ENCODE measurements at places on chromosomes 2 and 18.

- no peak overlapping the region for H3K4me3 ChIP-seq
- no peak for DNase-seq
- H3K27ac ChIP-seq: no peak overlapping the region
- H3K4me1 ChIP-seq: no peaks in the 10 kb centered on the region
- no peaks in the 10 kb centered on the region for H3K36me3 ChIP-seq
Observed at GRCh38 chr2:187338679-187339121, 109.4 kb downstream of the CALCRL start.

GRCh38 chr2:127661072-127661649, 14.2 kb downstream of the LIMS2 start:
- no peak overlapping the region for H3K4me3 ChIP-seq
- no peak overlapping the region for H3K27ac ChIP-seq
- no peak for DNase-seq
- peaks cover 4% of the 10 kb centered on the region for H3K27me3 ChIP-seq

DNA sequence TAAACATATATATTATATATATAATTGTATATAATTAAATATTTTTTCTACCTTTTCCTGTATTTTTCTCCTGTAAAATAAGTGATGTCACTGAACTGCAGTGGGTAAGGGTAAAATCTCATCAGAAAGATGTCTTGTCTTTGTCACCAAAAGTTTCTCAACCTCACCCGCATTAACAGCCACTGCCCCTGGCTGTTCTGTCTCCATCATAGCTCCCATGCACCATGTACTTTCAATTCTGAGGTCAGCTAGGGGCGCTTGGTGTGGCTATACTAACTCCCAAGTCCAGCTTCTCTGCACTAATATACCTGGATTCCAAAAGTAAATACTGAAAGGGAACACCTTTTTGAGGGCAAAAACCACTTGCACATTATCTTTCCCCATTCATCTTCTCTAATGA, 46.6 kb downstream of the MAP2 start:
- no peak overlapping the region for H3K4me3 ChIP-seq
- no peaks in the 10 kb centered on the region for H3K27me3 ChIP-seq
- H3K4me1 ChIP-seq: no peaks in the 10 kb centered on the region

DNA sequence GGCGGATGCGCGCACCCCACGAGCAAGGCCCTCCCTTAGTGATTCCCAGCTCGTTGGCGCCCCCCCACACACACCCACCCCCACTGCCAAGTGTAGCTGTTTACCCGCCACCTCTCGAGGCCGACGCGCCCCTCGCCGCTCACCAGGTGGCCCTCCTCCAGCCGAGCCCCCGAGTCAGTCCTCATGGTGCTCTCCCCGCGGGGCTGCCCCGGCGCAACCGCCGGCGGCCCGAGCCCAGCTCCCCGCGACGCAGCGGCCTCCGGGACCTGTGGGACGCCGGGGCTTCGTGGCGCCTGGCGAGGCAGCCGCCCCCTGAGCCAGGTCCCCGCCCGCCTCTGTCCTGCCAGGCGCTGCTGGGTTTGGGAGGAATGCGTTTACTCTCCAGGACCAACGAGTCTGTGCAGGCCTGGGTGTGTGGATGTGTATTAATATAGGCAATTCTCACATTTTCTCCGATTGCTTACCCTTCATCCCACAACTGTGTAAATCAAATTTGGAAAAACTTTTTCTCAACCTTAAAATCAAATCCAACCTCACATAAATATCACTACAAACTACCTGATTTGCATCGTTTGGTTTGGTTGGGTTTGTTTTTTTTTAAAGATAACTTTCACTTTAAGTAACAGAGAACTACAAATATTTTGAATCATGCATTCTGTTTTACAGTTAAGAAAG, at the start of gene TMEM237:
Gene TMEM237, minus strand, starts transcription at position 288 of the 675 bp plus-strand sequence. Its CDS starts 103 bp downstream, at position 185.
- peak; percentile 63 for DNase-seq
- H3K4me3 ChIP-seq: peak within 1 kb of the TSS; percentile 95
- no peaks in the 10 kb centered on the region for H3K27me3 ChIP-seq
- H3K27ac ChIP-seq: peak within 1 kb of the TSS; percentile 87

DNA sequence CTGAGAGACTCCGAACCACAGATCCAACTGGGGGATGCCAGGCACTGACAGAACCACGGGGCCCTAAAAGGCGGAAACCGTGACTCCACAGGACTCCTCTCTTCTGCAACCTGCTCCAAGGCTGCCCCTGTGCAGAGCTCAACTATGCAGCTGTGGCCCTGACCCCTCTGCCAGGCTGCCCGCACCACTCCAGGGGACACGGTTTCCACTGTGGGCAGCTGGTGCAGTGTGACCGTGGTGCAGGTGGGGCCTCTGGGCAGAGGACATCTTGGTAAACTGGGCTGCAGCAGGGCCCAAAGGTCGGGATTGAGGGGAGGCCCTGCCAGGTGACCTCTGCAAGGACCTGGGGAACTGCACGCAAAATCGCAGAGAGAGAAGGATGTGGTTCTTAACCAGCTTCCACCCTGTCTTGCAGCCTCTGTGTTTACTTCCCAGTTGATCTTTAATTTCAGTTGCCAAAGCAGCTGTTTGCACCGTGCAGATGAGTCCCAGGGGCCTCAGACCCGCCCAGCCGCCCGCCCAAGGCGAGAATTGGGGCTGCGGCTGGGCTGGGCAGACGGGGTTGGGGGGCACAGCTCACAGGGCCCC, 104.6 kb upstream of the CTDP1 start:
- no peak overlapping the region for H3K4me3 ChIP-seq
- no peak overlapping the region for H3K27ac ChIP-seq
- H3K4me1 ChIP-seq: no peaks in the 10 kb centered on the region
- no peaks in the 10 kb centered on the region for H3K36me3 ChIP-seq
- no peaks in the 10 kb centered on the region for H3K27me3 ChIP-seq

- no peaks in the 10 kb centered on the region for H3K27me3 ChIP-seq
- peak overlapping the region; percentile 36 for H3K4me3 ChIP-seq
- DNase-seq: peak; percentile 64
- peaks cover 5% of the 10 kb centered on the region for H3K36me3 ChIP-seq
- peaks cover 54% of the 10 kb centered on the region for H3K4me1 ChIP-seq
Observed at GRCh38 chr2:85853499-85854165, 35.2 kb downstream of the ST3GAL5 start.

GRCh38 chr2:171800639-171801038, 93.4 kb downstream of the SLC25A12 start:
- H3K4me1 ChIP-seq: no peaks in the 10 kb centered on the region
- H3K27me3 ChIP-seq: no peaks in the 10 kb centered on the region

DNA sequence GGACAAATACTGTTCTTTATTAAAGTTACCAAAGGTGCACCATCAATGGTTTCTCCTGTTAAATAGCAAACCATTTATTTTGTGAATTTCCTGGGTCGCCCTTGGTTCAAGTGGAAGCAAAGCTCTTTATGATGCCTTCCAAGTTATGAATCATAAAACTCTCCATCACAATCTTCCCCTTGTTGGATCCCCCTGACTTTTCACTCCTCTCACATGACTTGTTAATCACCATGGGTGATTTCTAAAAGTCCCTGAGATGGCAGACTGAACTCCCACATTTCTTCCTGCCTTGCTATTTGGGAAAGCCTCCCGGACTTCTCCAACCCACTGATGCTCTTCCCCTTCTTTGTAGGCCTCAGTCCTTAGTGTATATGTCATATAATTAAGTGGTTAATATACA, 176.0 kb downstream of the THADA start:
- H3K27me3 ChIP-seq: no peaks in the 10 kb centered on the region
- H3K4me1 ChIP-seq: no peaks in the 10 kb centered on the region
- no peak for DNase-seq

GRCh38 chr2:234212534-234212933, 162.0 kb downstream of the SPP2 start:
- peaks cover 16% of the 10 kb centered on the region for H3K4me1 ChIP-seq
- H3K27me3 ChIP-seq: no peaks in the 10 kb centered on the region
- H3K4me3 ChIP-seq: no peak overlapping the region
- H3K36me3 ChIP-seq: no peaks in the 10 kb centered on the region
- H3K27ac ChIP-seq: no peak overlapping the region

All from naive thymus-derived CD4-positive, alpha-beta T cell (primary cell).